ENCODE measurements at places on chromosomes 6 and 20.
A peak's percentile ranks its signal among the peaks of the same experiment; 100 is the strongest.

DNA sequence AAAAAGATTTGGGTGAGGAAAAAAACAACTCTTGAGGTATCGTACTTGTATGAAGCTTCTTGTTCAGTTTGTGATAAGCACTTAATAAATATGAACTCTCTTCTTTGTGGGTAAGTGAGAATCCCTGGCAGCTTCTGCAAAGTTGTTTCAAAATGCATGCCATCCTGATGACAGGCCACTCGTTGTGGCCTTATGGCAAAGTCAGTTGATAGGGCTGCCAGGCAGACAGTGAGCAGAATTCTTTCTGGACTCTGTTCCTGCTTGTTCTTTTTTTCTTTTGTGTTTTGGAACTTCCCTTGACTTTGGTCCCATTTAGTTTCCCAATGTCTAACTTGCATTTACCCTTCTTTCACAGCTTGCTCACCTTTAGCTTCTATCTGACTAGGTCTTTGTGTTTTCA lies 983.5 kb upstream of the FLRT3 start:
- peak; percentile 2 for DNase-seq

- DNase-seq = peak; percentile 61
Measured at GRCh38 chr6:223763-224162, 68.5 kb upstream of the DUSP22 start.

DNA sequence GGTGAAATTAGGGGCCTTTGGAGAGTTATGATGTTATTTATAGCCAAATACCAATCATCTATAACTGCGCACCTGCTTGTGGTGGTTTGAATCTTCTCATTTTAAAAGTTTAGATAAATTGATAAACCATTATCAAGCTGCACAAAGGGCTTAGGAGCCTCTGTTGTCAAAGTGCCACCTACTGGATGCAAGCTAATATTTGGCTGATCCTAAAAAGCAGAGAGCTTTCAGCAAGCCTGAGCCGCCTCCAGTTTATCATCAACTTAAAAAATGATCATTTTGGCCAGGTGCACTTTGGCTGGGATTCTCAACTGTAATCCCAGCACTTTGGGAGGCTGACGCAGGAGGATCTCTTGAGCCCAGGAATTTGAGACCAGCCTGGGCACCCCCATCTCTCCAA lies 58.5 kb upstream of the ATXN1 start:
- peak; percentile 29 for DNase-seq

DNA sequence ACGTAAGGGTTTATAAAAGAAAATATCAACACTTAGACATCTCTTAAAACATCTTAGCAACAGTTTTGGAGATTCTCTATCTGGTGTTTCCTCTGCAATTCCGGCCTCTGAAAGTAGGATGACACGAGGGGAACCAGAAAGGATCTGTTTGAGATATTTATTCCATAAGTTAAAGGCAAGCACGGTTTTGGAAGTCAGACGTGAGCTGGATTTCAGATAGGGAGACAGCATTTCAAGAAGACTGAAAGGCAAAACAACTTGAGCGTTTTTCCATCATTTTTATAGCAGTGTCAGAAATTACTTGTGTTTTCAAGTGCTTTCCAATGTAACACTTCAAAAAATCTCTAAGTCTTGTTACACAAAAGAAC lies 52.9 kb upstream of the BTN3A2 start:
- DNase-seq = no peak

DNA sequence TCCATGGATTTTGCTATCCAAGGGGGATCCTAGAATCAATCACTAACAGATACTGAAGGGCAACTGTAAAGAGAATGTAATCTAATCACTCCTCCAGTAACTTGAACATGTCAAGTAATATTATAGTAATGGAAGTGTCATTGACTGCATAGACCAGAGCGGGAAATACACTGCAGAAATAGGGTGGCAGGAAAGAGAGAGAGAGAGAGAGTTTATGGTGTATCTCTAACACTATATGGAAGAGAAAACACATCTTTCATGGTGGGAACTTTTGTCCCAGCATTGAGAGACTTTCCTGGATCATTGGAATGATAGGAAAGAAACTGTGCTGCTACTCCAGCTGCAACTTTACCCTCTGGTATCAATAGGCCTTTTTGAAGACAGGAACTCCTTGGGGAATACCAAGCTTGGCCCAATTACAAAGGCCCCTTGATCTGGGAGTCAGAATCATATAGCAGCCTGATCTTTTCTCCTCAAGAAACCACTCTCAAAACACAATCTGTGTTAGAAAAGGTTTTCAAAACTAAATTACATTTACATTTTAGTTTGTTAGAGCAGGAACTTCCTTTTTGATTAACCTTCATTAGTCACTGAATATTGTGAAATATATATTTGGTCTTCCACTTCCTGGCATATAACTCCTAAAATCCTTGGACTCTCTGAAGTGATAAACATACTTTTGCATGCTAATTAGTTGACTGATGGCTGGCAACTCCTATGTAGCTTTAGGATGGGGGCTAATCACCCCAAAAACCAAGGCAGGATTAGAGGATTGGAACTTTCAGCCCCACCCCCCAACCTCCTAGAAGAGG lies 29.5 kb upstream of the RNGTT start:
- no peak for DNase-seq

GRCh38 chr6:113425977-113426660 lies 431.0 kb upstream of the MARCKS start:
- DNase-seq = no peak

- no peak for DNase-seq
Measured at GRCh38 chr6:70253923-70254322, 49.0 kb downstream of the COL9A1 start.

GRCh38 chr6:14284969-14285590 lies 167.5 kb downstream of the CD83 start:
- no peak for DNase-seq

- DNase-seq = no peak
Measured at GRCh38 chr6:7991536-7991935, 72.7 kb downstream of the BLOC1S5 start.

DNA sequence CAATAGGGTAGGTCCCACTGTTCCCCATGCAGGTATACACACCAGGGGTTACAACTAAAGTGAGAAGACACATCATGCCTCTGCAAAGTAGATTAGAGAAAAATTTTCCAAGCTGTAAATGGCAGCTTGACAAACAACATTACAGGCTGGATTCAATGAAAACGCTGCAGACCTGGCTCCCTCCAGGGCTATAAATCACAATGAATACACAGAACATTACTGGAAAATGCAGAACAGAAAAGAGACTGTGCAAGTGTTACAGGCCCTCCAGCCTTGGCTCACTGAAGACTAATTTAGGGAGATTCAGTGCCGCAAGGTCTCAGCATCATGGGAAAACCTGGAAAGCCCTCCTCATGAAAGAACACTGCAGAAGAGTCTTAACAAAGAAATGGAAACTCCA lies 207.8 kb downstream of the KHDC1L start:
- DNase-seq = no peak

DNA sequence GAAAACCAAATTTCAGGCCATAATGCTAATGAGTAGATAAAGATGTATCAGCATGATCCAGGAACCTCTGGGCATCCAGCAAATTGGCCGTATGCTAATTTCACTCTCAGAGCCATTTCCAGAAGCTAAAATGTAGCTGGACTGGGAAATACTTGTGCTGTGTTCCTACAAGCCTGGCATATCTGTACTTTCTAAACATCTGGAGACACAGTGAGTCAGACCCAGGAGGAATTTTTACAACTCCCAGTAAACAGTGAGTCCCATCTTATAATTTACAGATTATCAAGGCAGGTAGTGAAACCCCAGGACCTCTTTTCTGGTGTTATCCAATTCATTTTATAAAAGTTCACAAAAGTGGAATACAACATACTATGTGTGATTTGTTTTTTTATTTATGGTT lies 683.0 kb upstream of the ADGRB3 start:
- peak; percentile 2 for DNase-seq

DNA sequence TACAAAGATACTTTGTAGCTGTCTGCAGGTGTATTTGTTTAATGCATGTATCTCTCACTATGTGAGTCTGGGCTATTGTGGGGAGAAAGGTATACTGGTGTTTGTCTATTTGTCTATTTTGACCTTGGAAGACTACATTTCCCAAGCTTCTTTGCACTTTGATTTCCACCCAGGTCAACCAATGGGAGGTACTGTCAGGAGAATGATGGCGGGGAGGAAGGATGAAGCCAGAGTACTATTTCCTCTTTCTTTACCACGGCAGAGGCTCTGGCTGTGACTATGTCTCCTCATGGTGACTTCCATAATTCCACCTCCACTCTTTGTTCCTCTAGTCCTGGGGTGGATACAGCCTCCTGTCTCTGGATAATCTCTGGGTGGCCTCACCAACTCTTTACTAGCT lies 23.1 kb downstream of the LBP start:
- peak; percentile 11 for DNase-seq

GRCh38 chr20:2002365-2002764 lies 8.5 kb upstream of the PDYN start:
- DNase-seq = no peak

GRCh38 chr6:9233686-9234085 lies 798.3 kb upstream of the SLC35B3 start:
- no peak for DNase-seq

- DNase-seq = peak; percentile 85
Measured at GRCh38 chr20:60512443-60512842, 554.2 kb downstream of the CDH26 start.

- no peak for DNase-seq
Measured at GRCh38 chr6:136793363-136793762, 1.1 kb upstream of the MAP3K5 start.

DNA sequence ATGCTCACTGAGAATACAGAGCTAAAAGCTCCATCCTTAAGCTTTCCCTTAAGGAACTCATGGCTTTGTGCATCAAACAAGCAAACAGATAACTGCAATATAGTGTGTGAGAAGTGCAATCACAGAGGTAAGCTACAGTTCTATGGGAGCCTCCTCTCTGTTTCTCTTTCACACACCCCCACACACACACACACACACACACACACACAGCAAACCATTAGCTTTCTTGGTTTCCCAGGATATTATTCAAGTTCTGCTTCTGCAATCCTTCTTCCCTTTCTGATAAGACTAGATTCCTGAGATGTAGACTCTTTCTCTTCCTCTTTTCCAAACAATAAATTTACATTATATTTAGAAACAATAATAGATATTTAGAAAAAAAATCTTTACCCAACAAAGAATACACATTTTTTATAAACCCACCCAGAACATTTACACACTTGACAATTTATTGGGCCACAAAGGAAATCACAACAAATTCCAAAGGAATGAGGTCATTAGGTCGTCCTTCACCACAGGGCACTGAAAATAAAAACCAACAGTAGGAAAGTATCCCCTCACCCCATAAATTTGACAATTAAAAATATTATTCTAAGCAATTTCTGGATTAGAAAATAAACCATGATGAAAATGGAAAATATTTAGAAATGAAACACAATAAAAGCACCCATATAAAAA lies 9.3 kb upstream of the GFOD1 start:
- DNase-seq = peak; percentile 39

DNA sequence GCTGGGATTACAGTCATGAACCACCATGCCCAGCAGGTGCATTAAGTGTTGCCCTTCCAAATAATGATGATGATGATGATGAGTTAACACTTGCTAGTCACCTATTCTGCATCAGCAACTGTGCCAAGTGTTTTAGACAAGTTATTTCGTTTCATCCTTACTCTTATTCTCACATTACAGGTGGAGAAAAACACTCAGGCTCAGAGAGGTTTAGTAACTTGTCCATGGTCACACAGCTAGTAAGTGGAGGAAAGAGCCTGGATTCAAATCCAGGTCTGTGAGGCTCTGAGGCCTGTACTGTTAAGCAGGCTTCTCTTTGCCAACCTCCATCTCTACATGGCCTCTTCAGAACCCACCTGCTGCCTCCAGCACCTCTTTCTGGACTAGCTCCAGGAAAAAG lies 70.8 kb downstream of the MDGA1 start:
- no peak for DNase-seq

DNA sequence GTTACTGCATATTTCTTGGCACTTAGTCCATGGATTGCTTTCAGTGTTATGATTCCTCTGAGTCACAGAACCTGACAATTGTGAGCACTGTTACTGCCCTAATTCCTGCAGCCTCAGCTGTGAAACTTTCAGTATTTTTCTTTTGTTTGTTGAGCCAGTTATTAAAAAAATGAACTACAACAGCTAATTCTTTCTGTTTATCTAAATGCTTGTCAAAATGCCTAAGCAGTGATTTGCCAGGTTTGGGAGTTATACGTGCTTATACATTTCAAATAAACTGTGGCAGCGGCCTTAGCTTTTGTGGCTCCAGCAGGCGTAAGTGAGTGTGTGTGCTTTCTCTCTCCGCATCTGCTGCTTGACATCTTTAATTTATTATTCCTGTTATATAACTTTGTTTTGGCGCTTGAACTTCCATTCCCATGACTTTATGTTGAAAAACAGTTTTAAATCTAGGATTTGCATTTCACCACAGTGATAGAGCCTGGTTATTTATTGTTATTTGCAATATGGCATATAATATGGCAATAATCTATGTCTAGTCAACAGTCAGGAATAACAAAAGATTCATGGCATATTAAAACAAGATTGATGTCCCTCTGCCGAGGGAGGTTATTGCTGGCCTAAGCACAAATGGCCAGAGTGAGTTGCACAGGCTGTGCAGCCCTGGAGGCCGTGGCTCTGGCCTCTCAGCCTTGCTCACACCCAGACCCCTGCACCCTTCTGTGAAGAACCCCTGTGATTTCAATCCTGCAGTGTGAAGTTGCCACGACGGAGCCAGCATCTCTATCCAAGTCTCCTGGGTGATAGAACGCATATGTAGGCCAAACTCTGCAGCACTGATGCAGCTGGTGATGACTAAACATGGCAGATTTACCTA lies 303.4 kb downstream of the THBS2 start:
- peak; percentile 42 for DNase-seq

DNA sequence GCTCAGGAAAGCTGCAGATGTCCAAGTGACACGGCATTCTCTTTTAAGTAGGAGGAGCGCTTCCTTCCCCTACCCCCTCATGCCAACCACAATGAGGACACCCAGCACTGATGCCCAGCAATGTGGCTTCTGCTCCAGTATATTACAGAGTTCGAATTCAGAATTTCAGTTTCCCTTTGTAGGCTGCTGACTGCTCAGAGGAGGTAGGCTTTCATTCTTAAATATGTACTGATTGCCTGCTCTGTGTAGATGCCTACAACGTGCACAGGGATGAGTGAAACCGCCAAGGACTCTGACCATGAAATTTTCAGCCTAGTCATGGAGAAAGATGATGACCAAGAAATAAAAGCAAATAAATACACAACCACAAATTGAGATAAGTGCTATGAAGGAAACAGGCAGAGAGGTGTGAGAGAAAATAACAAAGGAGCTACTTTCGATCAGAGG lies 50.9 kb upstream of the TNFAIP3 start:
- no peak for DNase-seq

DNA sequence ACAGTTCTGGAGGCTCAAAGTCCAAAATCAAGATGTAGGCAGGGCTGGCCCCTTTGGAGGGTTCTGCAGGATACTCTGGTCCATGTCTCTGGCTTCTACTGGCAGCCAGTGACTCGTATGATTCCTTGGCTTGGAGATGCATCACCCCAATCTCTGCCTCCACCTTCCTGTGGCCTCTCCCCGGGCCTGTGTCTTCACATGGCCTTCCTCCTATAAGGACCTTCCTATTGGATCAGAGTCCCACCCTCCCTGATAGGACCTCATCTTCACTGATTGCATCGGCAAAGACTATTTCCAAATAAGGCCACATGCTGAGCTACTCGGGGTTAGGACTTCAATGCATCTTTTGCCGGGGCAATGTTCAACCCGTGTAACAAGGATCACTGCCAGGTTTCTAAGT lies 509.0 kb downstream of the CD83 start:
- peak; percentile 16 for DNase-seq
